Sciatic nerve (tissue), 2 donors: ENCODE measurements at places on chromosomes 1 and 21.

- DNase-seq, result no peak
These were observed 15.1 kb downstream of the PTPRC start for GRCh38 chr1:198653808-198654413.

DNA sequence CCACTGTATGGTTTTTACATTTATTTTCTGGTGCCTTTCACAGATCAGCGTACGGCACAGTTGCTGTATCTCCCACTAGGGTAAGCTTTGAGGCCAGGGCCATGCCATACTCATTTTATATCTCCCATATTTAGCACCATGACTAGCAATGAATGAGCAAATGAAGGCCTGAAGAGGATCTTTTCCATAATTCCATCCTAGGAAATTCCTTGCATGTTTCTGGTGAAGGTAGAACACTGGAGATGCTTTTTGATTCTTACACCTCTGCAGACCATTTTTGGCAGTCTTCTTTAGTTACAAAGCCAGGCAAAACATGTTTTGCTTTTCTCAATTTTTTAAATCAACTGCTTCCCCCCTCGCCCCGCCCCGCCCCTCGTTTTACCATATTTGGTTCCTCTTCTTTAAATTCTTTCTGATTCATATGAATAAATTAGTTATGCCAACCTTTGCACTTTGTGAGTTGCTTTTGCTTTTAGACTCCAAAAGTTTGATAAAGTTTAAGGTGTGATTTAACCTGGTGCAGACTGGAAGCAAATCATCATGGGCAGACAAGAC, 78.9 kb upstream of the AK4 start:
- DNase-seq, result no peak

DNA sequence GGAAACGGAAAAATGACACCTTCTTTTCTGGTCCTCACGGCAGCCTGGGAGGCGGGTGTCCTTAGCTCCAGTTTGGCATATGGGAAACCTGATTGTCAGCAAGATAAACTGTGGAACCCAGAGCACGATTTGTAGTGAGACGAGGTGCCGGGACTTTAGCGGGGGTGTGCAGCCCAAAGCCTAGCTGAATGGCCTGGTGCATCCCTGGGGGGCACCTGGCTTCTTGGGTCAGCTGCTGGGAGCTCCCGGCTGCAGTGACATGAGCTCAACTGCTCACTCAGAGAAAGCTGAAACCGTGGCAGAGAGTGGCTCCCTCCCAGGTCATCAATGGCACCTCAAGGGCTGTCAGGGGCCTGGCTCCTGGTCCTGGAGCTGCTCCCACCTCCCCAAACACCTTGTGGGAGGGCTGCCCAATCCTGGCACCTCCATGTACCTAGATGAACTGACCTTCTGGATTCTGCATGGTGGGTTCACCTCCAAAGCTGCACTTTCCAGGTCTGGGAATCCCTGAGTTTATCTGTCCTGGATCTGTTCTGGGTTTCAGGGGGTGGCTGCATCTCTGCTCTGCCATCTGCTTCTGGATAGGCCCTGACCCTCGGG, 260.5 kb downstream of the MATN1 start:
- DNase-seq, result peak; percentile 30

- no peak for DNase-seq
These were observed 20.9 kb downstream of the PODN start for GRCh38 chr1:53082826-53083455.

DNA sequence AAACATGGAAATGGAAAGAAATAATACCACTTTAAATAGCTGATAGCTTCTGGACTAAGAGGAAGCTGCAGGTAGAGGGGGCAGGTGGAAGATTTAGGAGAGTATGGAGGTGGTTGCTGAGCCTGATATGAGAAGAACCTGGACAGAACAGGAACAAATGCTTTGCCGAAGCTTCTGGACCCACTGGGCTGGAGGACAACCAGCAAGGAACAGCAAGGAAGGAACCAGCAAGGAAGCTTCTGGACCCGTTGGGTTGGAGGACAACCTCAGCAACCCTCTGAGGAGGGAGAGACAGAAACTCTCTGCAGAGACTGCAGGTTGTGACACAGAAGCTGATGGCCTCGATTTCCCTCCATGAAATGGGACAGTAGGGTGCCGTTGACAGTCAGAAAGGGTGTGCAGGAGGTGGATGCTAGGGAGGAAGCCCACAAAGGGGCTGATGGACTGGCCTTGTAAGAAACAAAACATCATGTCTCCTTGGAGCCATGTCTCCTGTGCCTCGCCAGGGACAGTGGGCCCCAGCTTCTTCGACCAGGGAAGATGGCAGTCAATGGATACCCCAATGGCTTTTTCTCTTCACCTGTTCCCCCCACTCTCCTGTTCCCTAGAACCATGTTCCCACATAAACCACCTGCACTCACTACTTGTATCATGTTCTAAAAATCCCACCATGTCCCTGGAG, 8.3 kb upstream of the WNT3A start:
- DNase-seq, result peak; percentile 4

GRCh38 chr21:17393413-17393812, 119.4 kb upstream of the CXADR start:
- DNase-seq, result no peak

GRCh38 chr1:92748138-92748537, 36.8 kb downstream of the EVI5 start:
- no peak for DNase-seq

GRCh38 chr1:156691665-156692440, 13.5 kb downstream of the CRABP2 start:
- DNase-seq, result no peak

DNA sequence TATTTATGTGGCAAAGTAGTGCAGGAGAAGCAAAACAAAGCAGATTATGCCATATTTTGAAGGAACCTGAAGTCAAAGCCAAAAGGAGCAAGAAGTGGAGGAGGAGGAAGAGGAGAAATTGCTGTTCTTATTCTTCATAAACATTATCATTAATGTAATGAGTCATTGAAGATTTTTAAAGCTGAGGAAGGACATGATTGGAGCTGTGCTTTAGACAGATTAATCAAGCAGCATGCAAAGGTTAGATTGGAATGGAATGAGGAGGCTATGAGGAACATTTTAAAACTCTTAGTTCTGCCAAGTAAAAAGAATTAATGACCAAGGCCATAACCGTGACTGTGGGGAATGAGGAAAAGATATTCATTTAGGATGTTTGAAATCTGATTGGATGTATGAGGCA, 33.0 kb upstream of the HSD17B7 start:
- no peak for DNase-seq

- DNase-seq, result no peak
These were observed 108.5 kb upstream of the KIF26B start for GRCh38 chr1:245046315-245046714.

DNA sequence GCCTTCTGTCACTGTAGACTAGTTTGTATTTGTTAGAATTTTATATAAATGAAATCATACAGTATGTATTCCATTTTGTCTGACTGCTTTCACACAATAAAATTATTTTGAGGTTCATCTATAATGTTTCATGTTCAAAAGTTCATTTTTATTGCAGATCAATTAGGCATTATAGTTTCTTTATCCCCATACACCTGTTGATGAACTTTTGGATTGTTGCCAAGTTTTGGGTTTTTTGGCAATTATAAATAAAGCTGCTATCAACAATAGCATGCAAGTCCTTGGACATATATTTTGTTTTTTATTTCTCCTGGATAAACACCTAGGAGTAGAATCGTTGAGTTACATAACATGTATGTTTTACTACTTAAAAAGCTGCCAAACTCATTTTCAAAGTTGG, 47.1 kb upstream of the FAM3B start:
- DNase-seq, result no peak

- DNase-seq, result no peak
These were observed 252.4 kb upstream of the KAZN start for GRCh38 chr1:14345946-14346550.

DNA sequence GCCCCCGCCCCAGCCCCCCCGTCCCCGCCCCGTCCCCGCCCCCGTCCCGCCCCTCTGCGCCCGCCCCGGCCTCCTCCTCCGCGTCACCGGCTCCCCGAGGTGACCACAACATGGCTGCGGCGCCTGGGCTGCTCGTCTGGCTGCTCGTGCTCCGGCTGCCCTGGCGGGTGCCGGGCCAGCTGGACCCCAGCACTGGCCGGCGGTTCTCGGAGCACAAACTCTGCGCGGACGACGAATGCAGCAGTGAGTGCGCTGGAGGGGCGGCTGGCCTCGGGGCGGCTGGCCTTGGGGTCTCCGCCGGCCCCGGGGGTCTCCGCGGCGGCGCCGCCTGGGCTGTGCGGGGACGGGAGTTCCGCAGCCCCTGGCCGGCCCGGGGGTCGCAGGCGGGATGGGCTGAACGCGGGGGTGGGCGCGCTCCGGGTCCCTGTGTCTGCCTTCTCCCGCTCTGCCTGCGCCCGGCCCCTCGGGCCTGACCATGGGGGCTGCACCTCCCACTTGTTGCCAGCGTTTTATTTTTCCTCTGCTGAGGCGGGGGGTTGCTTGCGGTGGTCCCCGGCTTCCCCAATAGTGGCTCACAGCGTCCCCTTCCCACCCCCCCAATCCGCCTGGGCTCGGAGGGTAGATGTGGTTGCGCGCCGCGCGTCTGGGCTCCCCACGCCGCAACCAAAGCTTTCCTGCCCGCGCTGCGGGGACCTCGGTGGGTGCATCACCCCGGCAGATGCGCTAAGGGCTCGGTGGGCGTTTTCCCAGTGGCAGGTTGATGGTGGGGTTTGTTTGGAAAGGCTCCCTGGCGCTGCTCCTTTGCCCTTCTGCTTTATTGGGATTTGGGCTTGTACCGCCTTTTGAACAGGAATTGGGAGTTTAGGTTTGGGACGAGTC, at the start of gene MIA3:
TSS of gene MIA3 (plus strand) at position 97 of the 879 bp plus-strand sequence. CDS start at position 111, 14 bp downstream.
- peak; percentile 92 for DNase-seq
